ENCODE measurements at places on chromosomes 7 and 10.
A peak's percentile ranks its signal among the peaks of the same experiment; 100 is the strongest.

DNA sequence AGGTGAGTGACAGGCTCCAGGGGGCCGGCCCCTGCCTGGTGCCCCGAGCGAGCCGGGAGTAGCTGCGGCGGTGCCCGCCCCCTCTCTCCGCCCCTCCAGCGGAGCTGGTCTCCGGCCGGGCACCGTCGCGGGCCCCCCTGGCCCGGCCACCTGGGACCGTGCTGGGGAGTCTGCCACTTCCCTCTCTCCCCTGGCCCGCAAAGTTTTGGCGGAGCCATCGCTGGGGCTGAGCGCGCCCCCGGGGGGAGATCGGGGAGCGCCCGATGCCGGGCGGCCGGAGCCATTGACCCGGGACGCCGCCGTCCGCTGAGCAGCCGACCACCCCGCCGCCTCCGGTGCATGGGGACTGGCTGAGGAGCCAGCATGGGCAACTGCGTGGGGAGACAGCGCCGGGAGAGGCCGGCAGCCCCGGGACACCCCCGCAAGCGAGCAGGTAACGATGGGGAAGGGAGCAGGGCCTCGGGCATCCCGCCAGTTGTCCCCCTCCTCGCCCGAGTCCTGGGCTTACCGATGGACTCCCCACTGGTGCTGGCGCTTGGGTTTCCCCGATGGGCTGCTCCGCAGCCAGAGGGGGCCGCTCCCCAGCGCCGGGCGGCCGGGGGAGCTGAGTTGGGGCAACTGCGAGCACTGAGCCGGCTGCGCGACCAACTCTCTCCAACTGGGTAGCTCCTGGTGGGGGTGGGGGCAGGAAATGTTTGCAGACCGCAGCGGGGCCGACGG is at the start of gene UBTD1:
TSS of gene UBTD1 (plus strand) at position 84 of the 720 bp plus-strand sequence. CDS start at position 364, 280 bp downstream.
- DNase-seq = no peak

DNA sequence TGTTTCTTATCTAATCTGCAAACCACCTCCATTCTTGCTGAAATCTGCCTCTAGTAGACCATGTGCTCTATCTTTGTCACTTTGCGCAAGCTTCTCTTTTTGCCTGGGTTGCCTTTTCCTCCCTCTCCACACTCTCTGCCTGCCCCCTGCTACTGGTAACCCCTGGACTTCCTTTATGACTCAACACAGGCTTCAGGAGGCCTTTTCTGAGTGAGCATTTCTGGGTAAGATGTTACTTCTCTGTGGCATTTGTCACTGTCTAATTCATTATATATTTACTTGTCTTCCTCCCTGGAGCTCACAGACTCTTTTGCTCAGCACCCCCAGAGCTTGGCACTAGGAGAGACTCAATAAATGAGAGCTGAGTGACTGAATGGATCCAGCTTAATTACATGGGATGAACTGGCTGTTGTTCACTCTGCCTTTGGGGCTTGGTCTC is 8.4 kb downstream of the GOLGA7B start:
- no peak for DNase-seq

- DNase-seq = no peak
These were observed 65.7 kb downstream of the AOAH start for GRCh38 chr7:36658335-36659171.

GRCh38 chr7:39824456-39825200 is 125.4 kb upstream of the CDK13 start:
- no peak for DNase-seq

DNA sequence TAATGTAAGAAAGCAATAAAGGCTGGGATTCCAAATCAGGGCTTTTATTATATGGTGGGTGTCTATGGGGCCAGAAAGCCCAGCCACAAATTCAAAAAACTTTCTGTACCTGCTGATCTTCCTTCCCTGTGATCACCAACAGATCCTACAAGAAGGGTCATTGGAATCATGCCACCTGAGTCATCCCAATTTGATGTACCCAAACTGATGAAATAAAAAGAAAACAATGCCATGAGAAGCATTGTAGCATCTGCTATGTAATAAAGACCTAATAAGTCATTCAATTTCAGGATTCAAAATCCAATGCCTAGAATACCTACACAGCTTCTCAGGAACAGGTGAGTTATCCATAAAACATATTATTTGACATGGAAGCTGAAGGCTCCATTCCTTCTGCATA is 228.8 kb downstream of the DKK1 start:
- no peak for DNase-seq

- no peak for DNase-seq
These were observed 2.4 kb downstream of the BRI3 start for GRCh38 chr7:98283887-98284222.

- no peak for DNase-seq
These were observed 310.8 kb downstream of the MAGI2 start for GRCh38 chr7:79142706-79143105.

GRCh38 chr10:5373891-5374611 is 9.3 kb downstream of the UCN3 start:
- DNase-seq = no peak

DNA sequence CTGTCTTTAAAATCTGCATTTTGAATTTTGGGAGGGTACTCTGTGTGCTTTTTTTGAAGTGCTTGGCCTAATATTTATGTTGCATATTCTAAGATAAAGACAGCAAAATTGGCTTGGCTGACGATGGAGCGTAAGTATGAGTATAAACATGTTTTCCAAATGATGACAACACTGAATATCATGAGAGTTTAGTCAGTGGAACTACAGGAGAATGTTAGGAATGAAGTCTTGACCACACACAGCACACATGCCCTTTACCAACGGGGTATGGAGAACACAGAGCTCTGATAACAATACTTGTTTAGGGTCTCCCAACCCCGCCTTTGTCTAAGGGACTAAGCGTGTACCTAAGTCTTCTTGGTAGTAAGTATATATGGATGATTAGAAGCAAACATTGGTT is 253.9 kb upstream of the FZD8 start:
- no peak for DNase-seq

DNA sequence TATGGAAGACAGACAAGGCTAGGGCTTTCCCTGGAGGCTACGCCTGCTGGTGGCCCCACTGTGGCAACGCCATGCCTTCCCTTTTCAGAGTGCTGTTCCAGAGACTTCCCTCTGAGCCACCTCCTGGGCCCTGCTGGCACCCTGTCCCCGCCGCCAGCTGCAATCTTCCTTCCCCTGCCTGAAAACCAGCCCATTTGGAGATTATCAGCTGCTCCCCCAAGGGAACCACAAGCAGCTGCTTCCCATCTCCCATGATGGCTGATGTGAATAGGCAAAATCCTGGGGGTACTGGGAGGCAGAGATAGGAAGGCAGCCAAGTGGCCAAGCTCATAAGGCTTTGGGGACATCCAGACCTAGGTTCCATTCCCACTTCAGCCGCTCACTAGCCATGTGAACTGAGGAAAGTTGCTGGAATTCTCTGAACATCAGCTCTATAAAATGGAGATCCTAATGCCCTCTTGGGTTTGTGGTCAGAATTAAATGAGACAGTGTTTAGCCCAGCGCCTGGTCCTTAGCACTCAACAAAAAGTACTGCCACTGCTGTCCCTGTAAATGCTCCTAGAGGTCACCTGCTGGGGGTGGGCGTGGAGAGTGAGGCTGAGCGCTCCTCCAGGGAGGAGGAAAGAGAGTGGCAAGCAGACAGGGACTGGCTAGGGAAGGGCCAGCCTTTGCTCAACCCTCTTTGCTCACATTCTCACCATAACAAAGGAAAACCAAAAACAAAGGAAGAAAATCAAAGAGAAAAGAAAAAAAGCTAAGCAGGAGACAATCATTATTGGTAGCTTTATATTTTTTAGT is 5.9 kb downstream of the TSPAN33 start:
- no peak for DNase-seq

GRCh38 chr7:401495-401894 is 111.5 kb downstream of the FOXL3 start:
- no peak for DNase-seq

DNA sequence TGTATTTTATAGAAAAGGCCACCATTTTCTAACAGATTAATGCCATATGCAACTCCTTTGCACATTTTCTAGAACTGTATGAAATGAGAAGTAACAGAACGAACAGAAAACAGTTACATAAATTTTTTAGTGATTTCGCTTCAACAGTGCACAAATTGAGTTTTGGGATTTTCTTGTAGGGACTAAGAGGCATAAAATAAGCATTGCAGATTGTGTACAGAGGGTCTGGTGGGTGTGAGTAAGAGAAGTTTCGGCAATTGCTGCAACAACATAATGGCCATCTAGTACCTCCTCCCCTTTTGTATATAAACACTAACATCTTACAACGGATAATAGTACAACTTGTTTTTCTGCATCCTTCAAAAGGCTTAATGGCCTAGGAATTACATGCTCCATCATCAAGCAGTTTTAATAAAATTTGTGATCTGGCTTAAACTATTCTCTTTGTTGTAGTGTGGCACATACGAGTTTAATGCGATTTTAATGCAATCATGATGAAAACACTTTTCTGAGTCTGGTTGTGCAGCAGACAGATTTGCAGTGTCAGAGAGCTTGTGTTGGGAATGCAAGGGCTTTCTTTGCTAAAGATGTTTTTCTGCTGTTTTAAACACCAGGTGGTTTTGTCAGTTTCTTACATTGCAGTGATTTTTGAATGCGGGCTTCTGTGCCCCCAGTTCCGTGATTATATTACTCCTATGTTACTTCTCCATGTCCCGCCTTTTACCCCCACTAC is 2.9 kb downstream of the GLCCI1 start:
- DNase-seq = no peak

DNA sequence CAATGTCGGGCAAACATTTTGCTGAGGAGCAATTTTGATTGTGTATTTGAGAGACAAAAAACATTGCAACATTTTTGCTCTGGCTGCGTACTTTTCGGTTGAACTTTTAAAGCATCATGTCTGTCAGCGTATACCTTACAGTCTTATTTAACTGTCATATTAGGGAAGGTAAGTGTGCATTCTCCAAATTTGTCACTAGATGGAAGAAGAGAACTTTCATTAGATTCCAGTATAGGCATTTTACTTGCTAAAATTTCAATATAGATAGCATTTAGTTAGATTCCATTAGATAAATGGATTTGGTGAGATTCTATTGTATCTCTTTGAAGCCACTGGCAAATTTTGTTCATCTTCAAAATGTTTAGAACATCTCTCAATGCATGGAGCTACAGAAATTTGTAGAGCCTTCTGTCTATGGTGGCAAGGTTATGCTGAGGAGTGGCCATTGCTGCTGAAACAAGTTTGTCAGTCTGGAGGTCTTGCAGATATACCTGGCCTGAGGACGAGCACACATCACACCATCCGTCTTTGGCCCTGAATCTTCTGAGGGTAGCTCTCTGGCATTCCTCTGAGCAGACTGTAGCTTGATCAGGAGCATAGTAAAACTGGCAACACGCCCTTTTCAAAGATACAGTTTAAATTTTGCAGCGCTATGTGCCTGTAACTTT is 437.5 kb upstream of the MBL2 start:
- DNase-seq = peak; percentile 19

DNA sequence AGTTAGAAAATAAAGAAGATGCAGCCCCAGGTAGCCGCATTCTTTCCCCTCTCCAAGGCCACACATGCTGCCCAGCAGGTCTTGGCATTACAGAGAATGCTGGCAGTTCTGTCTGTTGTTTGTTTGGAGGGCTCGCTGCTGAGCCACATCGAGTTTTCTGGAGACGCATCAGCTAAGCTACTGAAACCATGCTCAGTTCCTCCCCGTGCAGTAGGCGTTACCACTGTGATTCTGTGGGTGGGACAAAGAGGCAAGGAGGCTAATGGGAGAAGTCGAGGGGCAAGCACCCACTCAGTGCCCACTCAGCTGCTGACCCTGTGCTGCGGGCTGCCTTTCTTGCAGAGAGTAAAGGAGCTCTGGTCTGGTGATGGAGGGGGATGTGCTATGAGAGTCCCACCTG is 15.5 kb upstream of the GTPBP4 start:
- DNase-seq = no peak

- no peak for DNase-seq
These were observed 113.9 kb upstream of the STK17A start for GRCh38 chr7:43469051-43469450.

GRCh38 chr10:98403812-98404504 is 11.0 kb downstream of the PYROXD2 start:
- DNase-seq = no peak

DNA sequence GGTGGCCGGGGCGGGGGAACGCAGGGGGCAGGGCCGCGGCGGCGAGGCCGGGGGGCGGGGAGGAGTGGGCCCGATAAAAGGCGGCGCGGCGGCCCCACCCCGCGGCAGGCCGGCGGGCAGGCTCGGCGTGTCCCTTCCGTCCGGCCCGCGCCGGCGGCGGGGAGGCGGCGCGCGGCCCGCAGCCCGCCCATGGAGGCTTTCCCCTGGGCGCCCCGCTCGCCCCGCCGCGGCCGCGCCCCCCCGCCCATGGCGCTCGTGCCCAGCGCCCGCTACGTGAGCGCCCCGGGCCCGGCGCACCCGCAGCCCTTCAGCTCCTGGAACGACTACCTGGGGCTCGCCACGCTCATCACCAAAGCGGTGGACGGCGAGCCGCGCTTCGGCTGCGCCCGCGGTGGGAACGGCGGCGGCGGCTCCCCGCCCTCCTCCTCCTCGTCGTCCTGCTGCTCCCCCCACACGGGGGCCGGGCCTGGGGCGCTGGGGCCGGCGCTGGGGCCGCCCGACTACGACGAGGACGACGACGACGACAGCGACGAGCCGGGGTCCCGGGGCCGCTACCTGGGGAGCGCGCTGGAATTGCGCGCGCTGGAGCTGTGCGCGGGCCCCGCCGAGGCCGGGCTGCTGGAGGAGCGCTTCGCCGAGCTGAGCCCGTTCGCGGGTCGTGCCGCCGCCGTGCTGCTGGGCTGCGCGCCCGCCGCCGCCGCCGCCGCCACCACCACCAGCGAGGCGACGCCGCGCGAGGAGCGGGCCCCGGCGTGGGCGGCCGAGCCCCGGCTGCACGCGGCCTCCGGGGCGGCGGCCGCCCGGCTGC is at the start of gene NANOS1:
TSS of gene NANOS1 (plus strand) at position 102 of the 808 bp plus-strand sequence. CDS start at position 190, 88 bp downstream.
- peak; percentile 53 for DNase-seq

GRCh38 chr10:69089638-69090599 is 2.0 kb downstream of the SRGN start:
- no peak for DNase-seq

DNA sequence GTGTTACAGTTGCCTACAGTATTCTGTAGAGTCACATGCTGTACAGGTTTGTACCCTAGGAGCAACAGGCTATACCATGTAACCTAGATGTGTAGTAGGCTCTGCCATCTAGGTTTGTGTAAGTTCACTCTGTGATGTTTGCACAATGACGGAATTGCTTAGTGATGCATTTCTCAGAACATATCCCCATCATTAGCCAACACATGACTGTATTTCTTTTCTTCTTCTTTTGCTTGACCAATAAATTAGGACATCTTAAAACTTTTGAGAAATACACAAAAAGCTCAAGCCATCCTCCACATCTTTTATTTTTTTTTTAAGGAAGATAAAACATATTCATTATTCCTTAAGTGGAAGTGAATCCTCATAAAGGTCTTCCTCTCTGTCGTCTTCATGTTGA is 5.4 kb upstream of the PFKFB3 start:
- no peak for DNase-seq
